CD4-positive, alpha-beta T cell treated with Interleukin-2 at 100 ng/mL for 4 hours (primary cell): ENCODE measurements at places on chromosomes 1 and 21.

DNA sequence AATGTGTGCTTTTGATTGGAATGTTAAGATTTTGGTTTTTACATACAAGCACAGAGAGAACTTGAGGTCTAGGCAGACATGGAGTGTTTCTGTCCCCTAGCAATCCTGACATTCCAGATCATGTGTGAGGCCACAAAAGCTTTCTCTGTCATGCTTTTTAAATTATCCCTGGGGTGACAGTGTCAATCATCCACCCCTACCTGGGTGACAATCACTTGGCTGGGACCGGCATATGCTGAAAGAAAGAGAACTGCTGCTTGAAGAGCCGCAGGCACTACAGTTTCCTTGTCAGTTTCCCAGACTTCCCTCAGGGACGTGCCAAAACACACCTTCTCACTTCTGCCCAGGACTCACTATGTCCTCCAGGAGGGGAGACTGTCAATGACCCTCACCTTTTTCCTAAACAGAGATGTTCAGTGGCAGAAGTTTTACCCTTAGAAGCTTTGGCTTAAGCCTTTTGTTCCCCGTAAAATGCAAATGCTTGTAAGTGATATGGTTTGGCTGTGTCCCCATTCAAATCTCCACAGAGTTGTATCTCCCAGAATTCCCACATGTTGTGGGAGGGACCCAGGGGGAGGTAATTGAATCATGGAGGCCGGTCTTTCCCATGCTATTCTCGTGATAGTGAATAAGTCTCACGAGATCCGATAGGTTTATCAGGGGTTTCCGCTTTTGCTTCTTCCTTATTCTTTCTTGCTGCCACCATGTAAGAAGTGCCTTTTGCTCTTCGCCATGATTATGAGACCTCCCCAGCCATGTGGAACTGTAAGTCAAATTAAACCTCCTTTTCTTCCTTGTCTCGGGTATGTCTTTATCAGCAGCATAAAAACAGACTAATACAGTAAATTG lies 217.4 kb downstream of the FGGY start:
- no peak for DNase-seq

DNA sequence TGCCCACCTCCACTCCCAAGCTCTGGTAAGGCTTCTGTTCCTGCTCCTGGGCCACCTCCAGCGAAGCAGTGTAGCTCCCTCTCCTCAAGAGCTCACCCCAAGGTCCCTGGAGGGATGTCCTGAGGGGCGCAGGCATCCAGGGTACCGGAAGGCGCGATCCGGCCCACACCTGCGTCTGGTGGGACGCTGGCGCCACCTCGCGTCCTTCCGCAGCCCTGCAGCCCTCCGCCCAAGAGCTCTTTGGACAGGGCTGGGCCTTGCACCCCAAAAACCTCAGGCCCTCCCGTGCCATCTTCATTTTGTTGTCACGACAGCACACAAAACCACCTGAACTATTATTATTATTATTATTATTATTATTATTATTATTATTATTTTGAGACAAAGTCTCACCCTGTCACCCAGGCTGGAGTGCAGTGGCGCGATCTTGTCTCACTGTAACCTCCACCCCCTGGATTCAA lies 49.2 kb upstream of the PAX7 start:
- DNase-seq = no peak

DNA sequence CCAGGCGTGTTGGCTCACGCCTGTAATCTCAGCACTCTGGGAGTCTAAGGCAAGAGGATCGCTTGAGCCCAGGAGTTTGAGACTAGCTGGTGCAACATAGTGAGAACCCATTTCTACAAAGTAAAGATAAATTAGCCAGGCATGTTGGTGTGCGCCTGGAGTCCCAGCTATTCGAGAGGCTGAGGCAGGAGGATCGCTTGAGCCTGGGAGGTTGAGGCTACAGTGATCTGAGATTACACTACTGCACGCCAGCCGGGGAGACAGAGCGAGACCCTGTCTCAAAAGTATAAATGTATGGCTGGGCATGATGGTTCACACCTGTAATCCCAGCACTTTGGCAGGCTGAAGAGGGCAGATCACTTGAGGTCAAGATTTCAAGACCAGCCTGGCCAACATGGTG lies 51.5 kb upstream of the LBR start:
- DNase-seq = no peak

DNA sequence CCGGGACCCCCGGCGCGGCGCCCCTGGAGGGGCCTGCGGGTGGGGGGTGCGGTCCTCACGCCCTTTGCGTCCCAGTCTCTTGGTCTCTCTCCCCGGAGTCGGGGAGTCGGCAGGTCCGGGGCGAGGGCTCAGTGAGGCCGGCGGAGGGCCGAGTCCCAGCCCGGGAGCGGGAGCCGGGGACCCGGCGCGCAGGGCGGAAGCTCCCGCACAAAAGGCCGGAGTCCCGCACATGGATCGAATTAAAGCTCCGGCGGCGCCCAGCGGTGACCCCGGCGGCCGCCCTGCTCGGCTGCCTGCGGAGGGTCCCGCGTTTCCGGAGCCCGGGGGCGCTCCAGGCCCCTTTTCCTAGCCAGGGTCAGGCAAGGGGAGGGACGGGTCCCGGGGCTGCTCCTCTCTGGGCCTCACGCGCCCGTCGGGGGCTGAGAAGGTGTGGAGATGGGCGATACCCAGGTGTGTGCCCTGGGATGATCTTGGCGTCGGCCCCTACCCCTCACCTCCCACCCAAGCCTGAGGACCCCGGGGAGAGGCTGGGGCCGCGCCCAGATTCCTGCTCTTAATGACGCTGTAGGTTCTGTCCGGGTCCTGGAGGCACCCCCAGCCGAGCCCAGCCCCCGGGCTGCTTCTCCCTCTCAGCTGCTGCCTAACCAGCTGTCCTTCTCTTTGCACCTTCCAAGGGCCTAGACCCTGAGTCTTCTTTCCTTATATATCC lies 512 bp downstream of the FBLIM1 start:
- no peak for DNase-seq

GRCh38 chr1:21673277-21673780 lies 4.2 kb upstream of the RAP1GAP start:
- no peak for DNase-seq

DNA sequence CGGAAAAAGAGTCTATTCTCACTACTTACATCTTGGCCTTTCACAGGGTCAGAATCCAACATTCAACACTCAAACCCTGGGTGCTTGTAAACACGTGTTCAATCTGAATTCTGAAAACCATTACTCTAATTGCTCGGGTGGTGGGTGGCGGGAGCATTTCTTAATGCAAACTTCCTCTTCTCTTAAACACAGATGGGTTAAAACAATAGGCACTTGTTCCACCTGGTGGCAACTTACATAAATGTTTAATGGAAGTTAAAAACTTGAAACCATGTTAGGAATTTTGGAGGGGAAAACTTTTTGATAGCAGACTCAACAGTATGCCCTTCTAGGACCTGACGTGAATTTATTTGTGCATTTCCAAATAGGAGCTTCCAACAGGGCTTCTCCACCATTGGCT lies 23.4 kb upstream of the TDRD10 start:
- peak; percentile 42 for DNase-seq

- DNase-seq = no peak
Observed at GRCh38 chr1:178690496-178690895, 34.5 kb upstream of the RALGPS2 start.

DNA sequence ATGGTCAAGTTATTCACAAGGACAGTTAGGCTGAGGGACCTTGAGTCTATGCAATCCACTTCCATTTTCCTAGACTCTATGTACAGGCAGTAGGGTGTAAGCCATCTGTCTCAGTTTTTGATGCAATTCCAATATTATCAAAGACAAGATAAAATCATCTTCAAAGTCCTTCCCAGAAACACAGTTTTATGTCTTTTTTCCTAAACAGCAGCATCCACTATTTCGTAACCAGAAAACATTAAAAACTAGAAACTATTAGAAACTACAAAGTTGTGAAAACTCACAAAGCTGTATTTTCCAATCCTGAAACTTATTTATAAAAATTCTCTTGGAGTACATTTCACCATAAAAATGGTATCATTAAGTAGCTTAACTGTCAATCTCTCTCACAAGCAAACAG lies 93.8 kb downstream of the EPS15 start:
- DNase-seq = no peak

- no peak for DNase-seq
Observed at GRCh38 chr1:226763905-226764264, 24.8 kb upstream of the ITPKB start.

DNA sequence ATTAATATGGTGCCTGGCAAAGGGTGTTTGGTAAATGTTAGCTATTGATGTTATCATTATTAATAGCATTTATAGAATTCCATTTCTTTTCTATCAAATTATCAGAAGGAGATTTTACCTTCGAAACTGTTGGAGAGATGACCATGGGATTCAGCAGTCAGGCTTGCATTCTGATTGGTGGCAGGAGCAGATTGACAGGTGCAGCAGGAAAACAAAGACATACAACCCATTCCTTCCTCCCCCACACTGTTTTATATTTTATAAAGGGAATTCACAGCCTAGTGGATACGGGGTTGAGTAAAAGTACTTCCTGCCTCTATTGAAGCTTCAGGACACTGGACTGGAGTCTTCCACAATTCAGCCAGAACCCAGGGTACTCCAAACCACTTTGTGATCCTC lies 55.1 kb upstream of the SYT14 start:
- no peak for DNase-seq

DNA sequence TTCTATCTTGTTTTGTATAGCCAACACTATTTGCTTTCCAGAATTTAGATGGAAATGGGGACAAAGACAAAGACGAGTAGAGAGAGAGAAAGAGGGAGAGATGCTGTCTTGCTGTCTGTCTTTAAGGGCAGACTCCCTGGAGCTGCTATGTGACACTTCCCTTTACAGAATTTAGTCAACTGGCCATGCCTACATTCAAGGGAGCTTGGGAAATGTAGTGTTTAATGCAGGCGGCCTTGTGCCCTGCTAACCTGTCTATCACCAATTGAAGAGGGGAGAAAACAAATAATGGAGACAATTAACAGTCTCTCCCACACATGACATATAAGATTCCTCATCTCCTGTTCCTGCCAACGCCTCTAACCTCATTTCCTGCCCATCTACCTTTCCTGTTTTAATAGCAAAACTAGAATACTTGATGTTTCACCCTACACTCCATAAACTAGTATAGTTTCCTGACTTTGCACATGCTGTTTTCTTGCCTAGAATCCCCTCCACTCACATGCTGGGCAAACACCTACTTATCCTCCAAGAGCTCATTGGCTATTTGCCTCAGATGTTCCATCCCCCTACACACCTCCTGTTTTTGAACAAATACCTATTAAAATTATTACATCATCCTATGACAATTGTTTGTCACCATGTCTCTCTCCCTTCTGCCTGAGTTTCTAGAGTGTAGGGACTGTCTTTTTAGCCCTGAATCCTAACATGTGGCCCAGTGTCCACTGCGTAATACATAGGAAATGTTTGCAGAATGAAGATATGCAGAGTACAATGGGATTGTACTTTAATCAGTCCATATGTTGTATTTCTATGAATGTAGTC lies 117.2 kb downstream of the SLC25A24 start:
- peak; percentile 5 for DNase-seq

DNA sequence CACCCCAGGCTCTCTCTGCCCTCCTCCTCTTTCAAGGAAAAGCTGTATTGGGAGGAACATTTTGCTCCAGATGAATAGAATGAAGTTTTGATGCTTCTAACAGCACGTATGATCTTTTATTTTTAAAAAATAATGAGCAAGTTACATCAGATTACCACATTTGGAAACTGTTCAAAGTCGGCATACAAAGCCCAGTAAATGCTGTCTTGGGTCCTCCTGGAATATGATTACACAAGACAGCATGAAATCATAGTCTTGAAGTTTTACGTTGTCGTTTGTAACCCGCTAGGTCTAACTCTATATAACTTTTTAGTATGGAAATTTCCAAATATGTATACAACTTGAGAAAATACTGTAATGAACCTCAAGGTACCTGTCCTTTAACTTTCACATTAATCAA lies 385.6 kb downstream of the HLX start:
- DNase-seq = no peak

GRCh38 chr1:84687714-84688462 lies 2.4 kb downstream of the SSX2IP start:
- no peak for DNase-seq

DNA sequence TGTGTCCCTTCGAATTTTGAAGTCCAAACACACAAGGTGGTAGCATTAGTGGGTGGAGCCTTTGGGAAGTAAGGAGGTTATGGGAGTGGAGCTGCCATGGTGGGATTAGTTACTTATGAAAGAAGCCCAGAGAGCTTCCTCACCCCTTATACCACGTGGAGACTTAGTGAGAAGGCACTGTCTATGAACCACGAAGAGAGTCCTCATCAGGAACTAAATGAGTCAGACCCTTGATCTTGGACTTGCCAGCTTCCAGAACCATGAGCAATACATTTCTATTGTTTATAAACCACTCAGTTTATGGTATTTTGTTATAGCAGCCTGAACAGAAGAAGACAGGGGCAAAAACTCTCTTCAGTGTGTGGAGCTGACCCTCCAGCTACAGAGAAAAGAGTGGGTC lies 259.3 kb upstream of the AJAP1 start:
- no peak for DNase-seq

- DNase-seq = no peak
Observed at GRCh38 chr1:184593597-184593996, 161.1 kb downstream of the EDEM3 start.
